Stimulated activated CD8-positive, alpha-beta memory T cell treated with anti-CD3 and anti-CD28 coated beads, Interleukin-7, amount 100 ng/mL, for 24 hours (primary cell): ENCODE measurements at places on chromosomes 6 and 20.

DNA sequence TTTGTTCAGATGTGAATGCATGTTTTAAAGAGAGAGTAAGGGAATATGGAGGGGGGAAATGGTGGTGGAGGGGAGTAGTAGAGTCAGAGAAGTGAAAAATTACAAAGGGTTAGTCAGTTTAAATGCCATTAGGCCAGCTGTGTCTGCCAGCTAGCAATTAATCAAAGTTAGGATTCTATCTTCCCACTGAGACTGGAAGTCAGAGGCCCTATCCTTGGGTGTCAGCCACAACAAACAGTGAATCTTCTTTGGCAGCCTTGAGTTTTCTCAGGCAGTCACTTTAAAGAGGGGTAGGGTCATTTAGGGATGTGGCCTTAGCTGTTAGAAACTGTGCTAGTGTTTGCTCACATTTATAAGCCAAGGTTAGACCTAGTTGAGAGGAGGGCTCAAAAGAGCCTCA is 120.5 kb upstream of the BTBD3 start:
- DNase-seq, result no peak

- no peak for DNase-seq
Observed at GRCh38 chr6:136494710-136495109, 55.5 kb downstream of the MAP7 start.

DNA sequence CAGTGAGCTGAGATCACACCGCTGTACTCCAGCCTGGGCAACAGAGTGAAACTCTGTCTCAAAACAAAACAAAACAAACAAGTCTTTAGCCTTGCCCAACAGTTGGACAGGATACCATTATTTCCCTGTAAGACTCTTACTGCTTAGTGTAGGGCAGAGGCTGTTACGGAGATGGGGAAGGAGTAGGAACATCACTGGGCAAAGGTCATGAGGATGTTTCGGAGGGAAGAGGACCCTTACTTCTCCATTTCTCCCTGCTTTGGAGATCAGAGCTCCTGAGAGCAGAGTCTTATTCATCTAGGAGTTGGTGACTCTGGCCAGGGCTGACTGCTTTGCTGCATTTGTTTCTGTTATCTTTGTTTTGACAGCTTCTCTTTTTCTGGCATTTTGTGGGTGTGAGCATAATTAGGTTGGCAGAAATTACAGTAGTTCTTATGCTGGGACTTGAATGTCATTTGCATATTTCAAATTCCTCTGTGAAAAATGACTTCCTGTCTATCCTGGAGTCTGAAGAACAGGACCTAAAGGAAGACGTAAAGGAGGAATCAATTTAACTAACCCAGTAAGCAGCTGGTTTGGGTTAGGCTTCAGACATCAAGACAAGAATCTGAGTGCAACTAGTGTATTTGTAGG is 89.0 kb downstream of the CDS2 start:
- DNase-seq, result no peak

GRCh38 chr20:20736303-20736702 is 23.9 kb upstream of the RALGAPA2 start:
- DNase-seq, result no peak

- DNase-seq, result no peak
Observed at GRCh38 chr6:77926198-77926751, 273.4 kb downstream of the MEI4 start.
